ENCODE measurements at places on chromosomes 2 and 18.

- DNase-seq = no peak
These were observed 37.6 kb downstream of the CHMP3 start for GRCh38 chr2:86525421-86526340.

GRCh38 chr2:172473167-172473566 is 45.8 kb downstream of the ITGA6 start:
- no peak for DNase-seq

- no peak for DNase-seq
These were observed 5.9 kb upstream of the STARD7 start for GRCh38 chr2:96214554-96214953.

DNA sequence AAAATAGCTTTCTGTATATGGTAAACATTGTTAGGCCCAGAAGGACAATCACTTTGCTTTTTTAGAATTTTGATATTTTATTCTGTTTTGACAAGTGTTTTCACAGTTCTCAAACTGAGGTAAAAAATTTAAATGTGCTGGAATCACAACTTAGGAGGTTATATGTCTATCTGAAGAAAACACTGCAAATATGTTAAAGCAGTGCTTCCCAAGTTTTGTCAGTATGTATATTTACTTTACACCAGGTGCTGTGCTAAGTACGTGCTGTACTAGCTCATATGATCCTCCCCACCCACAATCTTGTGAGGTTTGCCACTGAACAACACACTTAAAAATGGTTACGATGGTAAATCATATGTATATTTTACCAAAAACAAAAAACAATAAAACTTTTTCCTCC is 124.2 kb downstream of the CABYR start:
- DNase-seq = no peak

DNA sequence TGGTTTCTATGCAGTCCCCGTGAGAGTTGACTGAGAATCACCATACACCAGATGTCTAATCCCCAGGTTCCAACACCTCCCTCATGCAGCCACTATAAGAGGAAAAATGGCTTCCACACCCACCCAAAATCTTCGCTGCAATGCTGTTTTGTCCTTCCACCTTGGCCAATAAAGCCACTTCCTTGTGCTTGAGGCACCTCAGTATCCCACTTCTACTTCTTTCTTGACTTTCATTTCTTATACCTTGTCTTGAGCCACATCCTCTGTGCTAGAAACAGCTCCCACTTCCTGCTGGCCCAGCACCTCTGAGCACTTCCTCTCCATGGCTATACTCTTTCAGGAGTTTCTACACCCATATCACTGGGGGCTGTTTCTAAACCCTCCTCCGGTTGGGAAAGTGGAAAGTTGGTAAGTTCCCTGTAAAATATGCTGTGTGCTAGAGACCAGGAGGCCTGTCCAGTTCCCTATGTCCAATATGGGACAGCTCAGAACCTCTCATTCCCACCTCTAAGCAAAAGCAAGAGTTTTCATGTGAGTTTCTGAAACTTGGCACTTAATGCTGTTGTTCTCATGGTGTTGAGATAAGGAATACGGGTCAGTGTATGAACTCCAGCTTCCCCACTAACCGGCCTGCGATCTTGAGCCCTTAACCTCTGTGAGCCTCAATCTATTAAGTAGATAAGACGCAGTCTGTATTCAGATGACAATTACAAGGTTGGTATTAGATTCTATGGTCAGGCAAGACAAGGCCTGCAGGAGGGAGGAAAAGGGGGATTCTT is 209.1 kb upstream of the ID2 start:
- DNase-seq = no peak
